ENCODE measurements at places on chromosomes 11 and 22. TPM values are rescaled to one million over a fixed set of nuclear protein-coding genes. Genes with fewer than 3 reads are reported as not detected.

DNA sequence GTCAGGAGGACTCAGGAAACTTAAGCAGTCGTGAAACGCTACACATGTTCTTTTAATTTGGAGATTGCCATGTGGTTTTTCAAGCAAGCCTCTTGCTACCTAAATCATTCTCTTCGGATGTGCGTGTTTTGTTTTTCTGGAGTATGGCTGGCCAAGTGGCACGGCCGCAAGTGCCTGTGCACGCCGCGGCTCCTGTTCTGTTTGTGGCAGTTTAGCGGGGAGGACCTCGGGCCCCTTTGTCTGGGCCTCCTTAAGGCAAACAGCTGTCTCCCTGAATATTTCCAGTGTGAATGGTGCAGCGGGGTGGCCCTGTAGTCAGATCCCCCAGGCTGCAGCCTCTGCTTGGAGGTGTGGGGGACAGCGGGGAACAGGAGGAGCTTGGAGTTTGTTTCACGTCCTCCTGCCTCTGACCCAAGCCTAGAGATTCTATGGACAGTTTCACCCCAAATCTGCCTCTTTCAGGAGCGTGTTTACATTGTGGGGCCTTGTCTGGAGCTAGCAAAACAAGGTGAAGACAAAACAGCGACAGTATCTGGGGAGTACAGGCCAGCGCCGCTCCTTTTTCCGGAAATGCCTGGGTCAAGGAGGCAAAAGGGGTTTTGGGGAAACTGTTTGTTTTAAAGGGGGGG, 1.3 kb downstream of the LRP5 start:
- no peak for DNase-seq

DNA sequence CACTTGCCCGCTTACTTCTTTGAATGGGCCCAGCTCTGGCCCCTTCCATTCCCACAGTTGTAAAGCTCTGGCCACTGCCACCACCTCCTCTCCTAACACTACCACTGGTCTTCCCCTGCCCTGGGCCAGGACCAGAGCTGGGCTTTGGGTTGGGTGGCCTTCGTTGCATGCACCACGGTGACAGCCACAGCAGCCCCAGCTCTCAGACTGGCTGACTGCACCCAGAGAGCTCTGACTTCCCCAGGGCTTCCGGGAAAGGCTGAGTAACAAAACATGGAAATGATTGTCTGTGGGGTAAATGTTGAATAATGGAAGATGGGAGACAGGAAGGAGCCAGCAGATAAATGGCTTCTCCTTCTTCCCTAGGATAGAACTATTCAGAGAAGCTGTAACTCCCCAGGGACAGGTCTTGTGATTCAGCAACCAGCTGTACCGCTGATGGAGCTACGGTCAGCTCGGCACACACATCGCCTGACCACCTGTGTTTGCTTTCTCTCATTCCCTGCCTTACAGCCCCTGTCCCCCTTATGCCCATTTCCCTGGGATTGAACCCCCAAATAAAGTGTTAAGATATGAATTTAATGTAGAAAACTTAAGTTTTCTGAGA, 27.6 kb downstream of the SCN4B start:
- no peak for DNase-seq

- DNase-seq, result no peak
These were observed 12.2 kb downstream of the TEAD1 start for GRCh38 chr11:12686246-12687060.

DNA sequence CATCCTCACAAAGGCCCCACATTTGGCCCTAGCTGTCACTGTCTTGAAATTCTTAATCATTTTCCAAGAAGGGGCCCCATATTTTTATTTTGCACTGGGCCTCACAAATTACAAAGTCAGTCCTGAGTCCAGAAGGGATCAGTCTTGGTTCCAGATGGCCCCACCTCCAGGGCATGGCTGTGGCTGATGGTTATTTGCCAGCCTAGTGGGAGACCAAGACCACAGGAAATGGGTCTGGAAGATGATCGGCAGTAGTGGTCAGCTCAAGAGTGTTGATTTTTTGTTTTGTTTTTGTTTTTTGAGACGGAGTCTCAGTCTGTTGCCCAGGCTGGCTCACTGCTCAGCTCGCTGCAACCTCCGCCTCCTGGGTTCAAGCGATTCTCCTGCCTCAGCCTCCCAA, 47.1 kb upstream of the EMID1 start:
- DNase-seq, result no peak

- peak; percentile 7 for DNase-seq
These were observed at the start of gene OR2AG2 for GRCh38 chr11:6771926-6772893. Gene OR2AG2 (minus strand): TSS chr11:6771976. CDS start chr11:6768957, 3,019 bp downstream.

DNA sequence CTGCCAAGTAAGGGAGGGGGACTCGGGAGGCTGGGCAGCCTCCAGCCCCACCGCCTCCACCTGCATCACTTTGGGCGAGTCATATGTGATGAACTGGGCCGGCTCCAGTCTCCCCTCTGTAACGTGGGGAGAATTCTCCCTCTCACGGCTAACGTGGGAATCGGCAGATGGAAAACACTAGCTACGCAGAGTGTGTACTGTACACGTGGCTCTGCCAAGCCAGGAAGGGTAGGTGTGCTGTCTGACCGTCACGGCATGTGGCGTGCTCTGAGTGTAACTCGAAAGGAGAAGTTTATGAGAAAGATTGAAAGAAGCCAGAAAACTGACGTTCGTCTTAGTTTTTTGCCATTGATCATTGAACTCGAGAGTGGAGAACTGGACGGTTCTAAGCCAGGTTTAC, 13.7 kb downstream of the TRMU start:
- no peak for DNase-seq

DNA sequence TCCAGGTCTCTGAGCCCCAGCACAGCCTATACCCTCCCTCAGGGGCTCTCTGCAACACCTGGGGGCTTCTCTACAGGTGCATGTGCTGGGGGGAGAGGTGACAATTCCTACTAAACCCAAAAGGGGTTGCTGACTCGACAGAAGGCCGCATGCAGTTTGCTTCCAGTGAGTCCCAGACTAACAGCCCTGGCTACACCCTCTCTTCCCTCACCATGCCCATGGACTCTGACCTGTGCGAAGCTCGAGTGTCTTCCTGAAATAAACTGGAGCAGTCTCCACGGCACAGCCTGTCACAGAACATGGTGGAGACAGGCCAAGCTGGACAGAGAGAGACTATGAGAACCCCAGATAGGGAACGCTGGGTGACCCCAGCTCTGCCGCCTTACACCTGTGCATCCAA, 16.6 kb downstream of the PLEKHA7 start:
- no peak for DNase-seq

GRCh38 chr22:36192542-36192941, 9.1 kb downstream of the APOL4 start:
- no peak for DNase-seq

DNA sequence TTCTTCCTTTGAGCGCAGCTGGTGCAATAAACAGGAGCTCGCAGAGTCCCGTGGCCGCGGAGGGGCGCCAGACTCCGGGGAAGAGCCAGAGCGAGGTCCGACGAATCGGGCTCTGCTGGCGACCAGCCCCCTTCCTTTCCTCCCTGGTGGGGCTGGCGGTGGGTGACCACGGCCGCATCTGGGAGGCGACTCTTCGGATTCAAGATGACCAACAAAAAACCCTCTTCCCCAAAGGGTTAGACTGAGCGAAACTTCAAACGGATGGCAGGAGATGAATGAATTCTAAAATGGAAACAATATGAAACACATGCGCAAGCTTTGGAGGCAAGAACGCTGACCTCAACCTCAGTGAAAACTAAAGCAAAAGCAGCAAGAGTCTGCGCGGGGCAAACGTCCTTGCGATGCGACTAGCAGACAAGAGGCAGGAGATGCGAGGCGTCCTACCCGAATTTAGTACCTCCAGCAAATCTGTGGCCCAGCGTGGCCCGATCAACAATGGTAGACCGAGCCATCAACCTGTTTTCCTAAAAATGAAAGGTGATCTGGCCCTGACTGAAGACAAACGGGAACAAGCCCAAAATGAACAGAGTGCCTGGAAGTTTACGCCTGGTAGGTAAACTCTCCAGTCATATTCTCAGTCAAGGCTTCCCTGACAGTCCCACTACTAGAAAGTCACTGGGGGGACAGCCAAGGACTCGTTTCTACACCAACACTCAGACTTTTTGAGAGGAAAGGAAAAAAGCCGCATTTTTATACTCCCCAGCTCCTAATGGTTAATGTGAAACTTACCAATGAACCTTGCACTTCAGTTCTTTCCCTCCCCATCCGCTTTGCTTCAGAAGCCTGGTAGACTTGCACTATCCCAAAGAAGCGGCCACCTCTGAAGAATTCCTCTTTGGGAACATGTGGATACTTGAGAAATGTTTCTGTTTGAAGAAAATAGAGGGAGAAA, 11.6 kb downstream of the MMP3 start:
- DNase-seq, result peak; percentile 81

GRCh38 chr11:34600339-34601084, 20.4 kb upstream of the EHF start:
- no peak for DNase-seq

DNA sequence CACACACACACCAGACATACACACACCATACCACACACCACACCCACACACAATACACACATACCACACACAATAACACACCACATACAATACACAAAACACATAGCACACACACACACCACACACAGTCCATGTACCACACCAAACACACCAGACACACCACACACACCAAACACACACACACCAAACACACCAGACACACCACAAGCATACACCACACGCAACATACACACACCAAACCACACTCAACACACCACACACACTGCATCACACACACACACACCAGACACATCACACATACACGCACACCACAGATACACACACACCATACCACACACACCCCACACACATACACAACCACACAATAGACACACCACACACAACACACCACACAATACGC, 54.8 kb downstream of the IGSF9B start:
- no peak for DNase-seq

DNA sequence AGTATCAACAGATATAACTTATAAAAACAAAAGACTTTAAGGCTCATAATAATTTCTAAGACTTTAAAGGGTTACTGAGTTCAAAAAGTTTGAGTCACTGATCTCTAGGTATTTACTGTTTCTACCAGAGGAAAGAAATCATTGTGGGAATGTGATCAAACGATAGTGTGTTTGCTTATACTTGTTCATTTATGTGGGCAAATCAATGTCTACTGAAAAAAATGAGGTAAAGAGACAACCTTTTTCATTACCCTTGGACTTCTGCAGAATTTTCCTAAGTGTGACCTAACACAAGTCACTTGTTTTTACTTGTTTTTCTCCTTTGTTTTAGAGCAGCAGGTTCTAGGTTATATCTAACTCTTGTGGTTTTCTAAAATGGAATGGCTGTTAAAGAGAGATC, 65.4 kb downstream of the PRR5L start:
- DNase-seq, result no peak

DNA sequence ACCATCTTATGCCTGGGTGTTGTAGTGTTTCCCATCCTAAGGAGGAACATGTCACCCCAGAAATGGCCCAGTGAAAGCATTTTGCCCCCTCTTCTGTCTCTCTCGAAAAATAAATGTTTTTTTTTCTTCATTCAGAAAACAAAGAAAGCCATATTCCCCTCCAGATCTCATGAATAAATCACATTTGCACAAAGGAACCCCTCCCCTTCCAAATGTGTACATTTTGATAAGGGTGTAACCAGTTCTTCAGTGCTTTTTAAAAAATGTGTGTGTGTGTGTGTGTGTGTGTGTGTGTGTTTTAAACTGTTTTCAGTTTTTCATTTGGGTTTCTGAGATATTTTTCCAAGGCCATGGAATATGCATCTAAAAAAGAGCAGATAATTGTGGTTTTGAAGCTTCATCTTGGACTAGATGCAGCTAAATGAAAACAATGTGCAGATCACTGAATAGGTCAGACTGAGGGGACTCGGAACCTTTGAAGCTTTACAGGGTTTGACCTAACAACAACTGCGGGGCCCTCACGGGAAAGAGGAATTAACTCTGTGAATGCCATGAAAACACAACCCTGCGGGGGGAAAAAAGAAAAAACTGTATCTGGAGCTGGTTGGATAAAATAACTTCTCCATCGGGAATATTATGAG, 76.4 kb downstream of the YAP1 start:
- no peak for DNase-seq

DNA sequence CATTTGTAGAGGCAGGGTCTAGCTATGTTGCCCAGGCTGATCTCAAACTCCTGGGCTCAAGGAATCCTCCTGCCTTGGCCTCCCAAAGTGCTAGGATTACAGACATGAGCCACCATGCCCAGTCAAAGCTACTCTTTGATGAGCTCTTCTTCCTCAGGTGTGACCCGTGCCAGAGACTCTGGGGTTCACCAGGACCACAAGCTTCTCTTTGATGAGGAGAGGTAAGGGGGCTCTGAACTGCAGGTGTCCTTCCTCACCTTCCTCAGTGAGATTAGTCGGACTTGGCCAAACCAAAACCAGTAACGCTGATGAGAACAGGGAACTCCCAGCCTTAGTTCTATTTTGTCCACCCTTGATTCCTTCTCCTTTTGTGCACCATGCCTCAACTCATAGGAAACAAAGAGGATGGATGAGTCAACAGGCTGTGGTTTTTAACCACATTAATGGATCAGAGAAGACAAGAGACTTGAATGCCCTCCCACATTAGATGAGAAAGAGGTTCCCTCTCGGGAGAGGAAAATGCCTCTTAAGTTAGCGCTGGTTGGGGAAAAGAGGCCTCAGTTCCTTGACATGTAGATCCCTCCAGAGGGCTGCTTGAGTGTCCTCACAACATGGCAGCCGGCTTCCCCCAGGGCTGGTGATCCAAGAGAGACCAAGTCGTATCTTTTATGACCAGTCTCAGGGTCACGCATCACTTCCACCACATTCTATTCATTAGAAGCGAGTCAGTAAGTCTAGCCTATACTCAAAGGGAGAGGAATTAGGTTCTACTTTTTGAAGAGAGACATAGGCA, 25.7 kb upstream of the CTR9 start:
- no peak for DNase-seq

DNA sequence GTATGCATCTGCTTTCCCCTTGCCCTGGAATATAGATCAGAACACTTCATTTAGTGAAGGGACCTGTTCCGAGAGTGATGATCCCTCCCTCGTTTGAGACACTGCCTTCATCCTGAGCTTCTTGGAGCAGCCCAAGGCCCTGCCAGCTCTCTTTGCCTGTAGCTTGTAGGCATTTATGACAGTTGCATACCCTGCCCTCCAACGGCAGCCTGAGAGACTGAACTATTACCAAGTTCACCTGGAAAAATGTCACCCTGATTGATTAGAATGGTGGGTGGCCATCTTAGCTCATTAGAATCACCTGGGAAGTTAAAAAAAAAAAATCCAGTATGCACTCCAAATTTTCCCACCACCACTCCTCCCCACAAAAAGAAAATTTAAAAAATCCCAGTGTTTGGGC, 1.5 kb downstream of the MICAL3 start:
- no peak for DNase-seq

DNA sequence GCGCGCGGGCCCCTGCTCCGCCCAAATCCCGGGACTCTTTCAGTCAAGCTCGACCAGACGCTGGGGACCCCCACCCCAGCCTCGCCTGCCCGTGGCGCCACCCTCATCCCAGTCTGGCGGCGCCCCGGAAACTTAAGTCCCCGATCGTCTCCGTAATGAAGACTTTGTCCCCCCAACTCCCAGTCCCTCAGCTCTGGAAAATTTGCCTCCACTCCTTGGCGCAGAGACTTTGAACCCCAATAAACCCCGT, 348 bp downstream of the PLCB3 start:
- DNase-seq, result no peak

Gene ARVCF
- 62.7 TPM for polyA plus RNA-seq

Gene DERL3
- not detected for polyA plus RNA-seq

Gene GLYATL1B
- not detected for polyA plus RNA-seq

Gene UPK3A
- polyA plus RNA-seq, result not detected

Gene OR4D6
- not detected for polyA plus RNA-seq

Gene POU2AF2
- polyA plus RNA-seq, result not detected

Gene PGM2L1
- 4.3 TPM for polyA plus RNA-seq

Measured in muscle of arm (tissue), 14 donors.